Smooth muscle cell of trachea (primary cell): ENCODE measurements at places on chromosomes 7 and 10. TPM values are rescaled to one million over a fixed set of nuclear protein-coding genes. Genes with fewer than 3 reads are reported as not detected.

ANKMY2 gene
- total RNA-seq = 33.4 and 50.0 TPM in 2 replicates

ZCCHC24 gene
- total RNA-seq = 48.3 and 80.6 TPM in 2 replicates

MYH16 gene
- not detected in 2 replicates for total RNA-seq

POU6F2 gene
- not detected in 2 replicates for total RNA-seq
